ENCODE measurements at places on chromosomes 7 and 10.
A peak's percentile ranks its signal among the peaks of the same experiment; 100 is the strongest.

GRCh38 chr7:79828866-79829265, 305.8 kb upstream of the GNAI1 start:
- DNase-seq = no peak

DNA sequence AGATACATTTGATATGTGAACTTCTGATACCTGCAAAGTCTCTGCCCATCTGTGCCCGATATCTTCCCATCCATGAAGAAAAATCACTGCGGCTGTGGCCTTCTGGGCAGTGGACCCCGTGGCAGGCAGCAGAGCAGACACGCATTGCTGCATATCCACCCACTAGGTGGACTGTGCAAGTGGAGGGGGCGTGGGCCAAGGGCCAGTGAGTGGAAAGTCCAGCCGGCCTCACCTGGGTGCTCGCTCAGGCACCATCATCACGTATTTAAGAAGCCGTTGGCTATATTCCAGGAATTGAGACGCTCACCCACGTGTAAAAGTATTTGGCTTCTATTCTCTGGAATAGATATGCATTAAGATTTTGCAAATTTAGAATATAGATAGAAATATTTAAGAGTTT, 30.8 kb upstream of the SLC13A1 start:
- DNase-seq = no peak

GRCh38 chr7:148815612-148816011, 68.5 kb downstream of the EZH2 start:
- DNase-seq = no peak

- peak; percentile 93 for DNase-seq
Observed at GRCh38 chr10:74067373-74068352, 69.7 kb downstream of the VCL start.

GRCh38 chr10:70777063-70777875, 7.9 kb downstream of the TBATA start:
- DNase-seq = no peak

GRCh38 chr7:121371883-121372282, 24.2 kb downstream of the FAM3C start:
- no peak for DNase-seq

GRCh38 chr7:36109013-36109627, 43.9 kb upstream of the EEPD1 start:
- DNase-seq = no peak

DNA sequence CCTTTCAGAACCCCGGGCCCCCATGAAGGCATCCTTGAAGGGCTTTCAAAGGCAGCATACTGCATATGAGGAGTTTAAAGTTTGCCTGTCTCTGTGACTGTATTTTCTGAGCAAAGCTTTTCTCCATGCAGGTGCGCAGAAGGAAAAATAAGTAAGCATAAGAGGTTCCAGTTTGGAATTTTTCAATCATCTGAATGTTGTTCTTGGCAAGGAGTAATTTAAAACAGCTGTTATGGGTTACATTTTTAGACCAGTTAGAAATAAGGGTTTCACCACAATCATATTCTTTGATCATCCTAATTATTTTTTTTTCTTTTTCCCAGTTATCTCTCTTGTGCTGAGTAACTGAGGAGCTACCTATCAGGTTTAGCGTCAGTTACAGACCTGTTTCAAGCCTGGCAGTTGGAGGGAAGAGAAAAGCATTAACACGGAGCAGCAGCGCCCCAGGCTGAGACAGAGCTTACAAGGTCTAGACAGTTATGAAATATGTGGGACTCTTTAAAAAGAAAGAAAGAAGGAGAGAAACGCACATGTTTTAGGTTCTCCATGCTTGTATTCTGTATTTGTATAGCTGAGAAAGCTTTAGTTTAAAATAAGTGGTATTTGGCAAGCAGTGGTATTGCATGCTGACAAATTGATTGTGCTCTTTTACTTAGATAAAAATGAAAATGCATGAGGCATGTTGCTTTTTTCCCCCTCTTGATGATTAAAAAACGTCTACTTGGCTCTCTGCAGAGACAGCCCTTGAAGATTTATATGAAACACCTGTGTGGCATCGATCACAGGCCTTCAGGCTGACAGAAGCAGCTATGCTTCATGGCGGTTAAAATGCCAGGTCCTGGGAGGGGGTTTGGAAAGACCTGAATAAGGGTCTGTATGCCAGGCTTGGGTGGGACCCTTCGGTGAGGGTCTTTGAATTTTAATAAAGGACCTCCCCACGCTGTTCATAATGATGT, 157.6 kb downstream of the GRK5 start:
- no peak for DNase-seq

All from hematopoietic multipotent progenitor cell treated with erythropoietin and hydrocortisone succinate and interleukin-3 and kit ligand, for 6 days (in vitro differentiated cells).